ENCODE measurements at places on chromosomes 1 and 21.

- no peak for DNase-seq
Measured at GRCh38 chr1:24438423-24438901, 22.9 kb downstream of the NIPAL3 start.

DNA sequence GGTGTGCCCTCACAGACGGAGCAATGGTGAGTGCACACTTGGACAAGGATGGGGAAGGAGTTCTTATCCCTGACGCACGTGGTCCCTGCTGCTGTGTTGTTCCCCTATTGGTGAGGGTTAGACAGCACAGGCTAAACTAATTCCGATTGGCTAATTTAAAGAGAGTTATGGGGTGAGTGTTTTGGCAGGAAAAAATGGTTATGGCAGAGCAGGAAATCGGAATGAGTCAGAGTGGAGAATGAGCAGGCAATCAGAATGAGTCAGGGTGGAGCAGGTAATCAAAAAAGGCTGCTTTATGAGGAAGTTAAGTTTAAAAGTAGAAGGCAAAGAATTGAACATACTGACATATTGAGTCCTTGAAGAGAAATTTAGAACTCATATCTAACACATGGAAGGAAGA, 100.5 kb downstream of the NGF start:
- DNase-seq: no peak

- DNase-seq: no peak
Measured at GRCh38 chr21:46325073-46325912, 1.3 kb downstream of the PCNT start.

- no peak for DNase-seq
Measured at GRCh38 chr1:177219554-177220458, 49.0 kb downstream of the BRINP2 start.

DNA sequence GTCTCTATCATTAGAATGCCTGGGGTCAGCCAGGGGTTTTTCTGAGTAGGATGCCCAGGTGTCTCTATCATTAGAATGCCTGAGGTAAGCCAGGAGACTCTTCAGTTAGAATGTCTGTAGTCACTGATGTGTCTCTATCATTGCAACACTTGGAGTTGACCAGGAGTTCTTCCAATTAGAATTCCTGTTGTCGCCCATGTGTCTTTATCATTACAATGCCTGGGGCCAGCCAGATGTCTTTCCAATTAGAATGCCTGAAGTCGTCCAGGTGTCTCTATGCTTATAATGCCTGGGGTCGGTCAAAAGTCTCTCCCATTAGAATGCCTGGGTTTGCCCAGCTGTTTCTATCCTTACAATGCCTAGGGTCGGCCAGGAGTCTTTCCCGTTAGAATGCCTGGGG, 55.8 kb downstream of the RNF187 start:
- DNase-seq: no peak

- DNase-seq: no peak
Measured at GRCh38 chr1:209095627-209096595, 487.6 kb upstream of the CAMK1G start.

DNA sequence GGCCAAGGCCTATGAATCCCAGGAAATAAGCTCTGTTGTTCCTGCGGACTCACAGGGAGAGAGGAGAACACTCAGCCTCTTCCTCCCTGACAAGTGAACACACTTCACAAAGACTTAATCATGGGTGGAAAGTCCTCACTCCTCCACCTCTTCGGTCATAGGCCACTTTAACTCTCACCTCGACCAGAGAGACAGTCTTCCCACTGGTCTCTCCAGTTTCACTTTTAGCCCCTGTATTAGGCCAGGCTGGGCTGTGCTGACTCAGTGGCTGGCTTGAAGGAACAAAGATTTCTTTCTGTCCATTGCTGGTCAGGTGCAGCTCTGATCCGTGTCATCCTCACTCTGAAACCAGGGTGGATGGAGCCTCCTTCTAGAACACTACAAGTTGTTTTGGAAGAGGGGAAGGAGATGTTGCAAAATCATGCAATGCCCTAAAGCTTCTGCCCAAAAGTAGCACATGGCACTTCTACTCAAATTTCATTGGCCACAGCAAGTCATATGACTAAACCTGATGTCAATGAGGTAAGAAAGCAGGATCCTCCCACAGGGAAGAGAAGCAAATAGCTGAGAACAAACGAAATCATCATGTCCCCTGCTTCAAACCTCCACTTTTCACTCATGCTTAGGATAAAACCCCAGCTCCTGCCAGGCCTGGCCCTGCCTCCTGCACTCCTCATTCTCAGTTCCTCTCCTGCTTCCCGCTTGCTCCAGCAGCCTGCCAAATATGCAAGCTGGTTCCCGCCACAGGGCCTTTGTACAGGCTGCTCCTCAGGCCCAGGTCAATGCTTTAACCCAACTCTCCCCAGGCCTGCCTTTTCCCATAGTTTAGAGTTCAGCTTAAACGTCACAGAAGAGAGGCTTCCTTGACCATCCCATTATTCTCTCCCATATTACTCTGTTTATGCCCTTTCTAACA, 150.5 kb upstream of the RUNX3 start:
- no peak for DNase-seq

DNA sequence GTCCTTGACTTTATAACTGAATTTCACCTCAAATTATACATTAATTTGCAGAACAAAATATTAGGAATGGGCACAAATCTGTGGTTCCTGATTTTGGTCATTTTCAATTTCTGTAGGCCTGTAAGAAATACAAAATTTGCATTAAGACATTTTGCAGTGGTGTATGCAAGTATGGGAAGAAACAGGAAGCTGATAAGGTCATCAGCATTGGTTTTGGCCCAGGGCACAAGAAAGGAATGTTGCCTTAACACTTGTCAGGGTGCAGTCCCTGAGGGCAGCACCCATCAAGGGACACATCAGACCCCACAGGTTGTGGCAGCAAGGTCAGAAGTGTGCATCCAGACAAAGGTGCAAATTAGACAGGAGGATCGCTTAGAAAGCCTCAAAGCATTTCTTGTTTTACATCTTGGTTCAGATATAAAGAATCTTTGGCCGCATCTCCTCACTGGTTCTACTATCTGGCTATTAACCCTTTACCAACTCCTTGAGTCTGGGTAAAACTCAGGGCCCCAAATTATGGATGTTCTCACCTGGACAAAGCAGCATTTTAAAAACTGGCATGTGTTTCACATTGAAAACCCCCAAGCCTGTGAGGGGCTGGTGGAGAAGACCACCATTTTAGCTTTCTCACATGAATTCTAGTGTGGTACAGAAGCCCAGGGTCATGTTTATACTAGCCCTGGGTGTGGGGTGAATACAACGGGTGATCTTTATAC, 182.4 kb downstream of the CDC7 start:
- DNase-seq: no peak

DNA sequence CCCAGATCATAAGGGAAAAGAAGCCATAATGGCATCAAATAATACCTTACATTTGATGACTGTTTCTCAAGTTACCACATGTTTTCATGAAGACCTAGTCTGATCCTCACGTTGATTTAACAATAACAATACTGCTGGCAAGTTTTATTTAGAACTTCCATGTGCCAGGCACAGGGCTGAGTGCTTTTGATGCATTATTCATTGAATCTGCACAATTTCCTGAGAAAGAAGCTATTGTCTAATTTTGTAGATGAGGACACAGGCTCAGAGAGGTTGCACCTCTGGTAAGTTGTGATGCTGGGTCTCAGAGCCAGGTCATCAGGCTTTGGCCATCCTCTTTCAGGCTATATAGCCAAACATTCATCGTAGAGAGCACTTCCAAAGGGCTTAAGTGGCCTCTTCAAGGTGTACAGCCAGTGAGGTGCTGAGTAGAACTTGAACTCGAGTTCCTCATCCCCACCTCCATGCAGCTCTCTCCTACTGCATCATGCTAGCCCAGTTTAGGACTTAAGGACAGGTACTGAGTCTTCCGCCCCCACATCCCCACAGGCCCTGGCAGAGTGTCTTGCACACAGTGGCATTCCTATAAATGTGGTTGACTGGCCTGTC, 8.3 kb upstream of the PEF1 start:
- DNase-seq: no peak

GRCh38 chr1:6918186-6918924, 133.1 kb downstream of the CAMTA1 start:
- DNase-seq: no peak

GRCh38 chr1:244186372-244186771, 135.3 kb downstream of the ZBTB18 start:
- no peak for DNase-seq

DNA sequence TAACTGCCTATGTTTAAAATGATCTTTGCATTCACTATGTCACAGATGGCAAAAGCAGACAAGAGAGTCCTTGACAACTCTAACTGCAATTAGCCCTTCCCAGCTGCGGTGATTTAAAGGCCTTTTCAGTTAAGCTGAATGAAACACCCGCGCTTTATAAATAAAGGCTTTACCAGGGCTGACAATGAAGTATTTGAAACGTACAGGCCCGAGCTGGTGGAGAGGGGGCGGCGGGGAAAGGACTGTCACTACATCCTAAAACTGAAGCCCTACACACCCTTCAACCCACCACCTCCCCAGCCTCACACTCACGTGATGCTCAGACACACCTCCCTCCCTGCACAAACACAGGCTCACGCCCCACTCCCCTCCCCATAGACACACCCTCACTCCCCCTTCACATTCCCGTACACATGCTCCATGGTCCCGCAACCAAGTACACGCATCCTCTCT, 45.5 kb downstream of the GRIK3 start:
- peak; percentile 29 for DNase-seq

DNA sequence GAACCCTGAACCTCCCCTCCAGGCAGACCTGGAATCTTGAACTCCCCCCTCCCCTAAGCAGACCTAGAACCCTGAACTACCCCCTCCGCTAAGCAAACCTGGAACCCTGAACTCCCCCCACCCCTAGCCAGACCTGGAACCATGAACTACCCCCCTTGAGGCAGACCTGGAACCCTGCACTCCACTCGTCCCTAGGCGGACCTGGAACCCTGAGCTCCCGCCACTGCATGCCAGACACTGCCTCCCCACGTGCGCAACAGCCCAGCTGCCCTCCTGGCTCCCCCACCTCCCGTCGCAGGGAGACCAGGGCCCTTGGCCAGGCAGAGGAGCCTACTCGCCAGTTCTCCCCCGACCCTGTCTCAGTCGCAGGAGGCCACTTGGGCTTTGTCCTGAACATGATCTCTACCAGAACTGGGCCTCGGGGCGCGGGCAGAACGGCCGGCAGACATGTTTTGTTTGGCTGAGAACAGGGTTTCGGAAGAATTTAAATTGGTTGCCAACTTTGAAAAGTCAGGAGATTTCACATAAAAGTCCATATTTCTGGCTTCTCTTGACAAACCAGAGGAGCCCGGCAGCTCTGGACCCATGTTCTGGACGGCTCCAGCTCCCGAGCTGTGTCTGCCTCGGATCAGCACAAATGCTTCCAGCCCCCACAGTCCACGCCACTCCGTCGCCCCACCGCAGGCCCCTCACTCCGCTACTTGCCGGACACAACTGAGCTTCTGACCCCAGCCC, 9.2 kb upstream of the PLEKHG5 start:
- no peak for DNase-seq

DNA sequence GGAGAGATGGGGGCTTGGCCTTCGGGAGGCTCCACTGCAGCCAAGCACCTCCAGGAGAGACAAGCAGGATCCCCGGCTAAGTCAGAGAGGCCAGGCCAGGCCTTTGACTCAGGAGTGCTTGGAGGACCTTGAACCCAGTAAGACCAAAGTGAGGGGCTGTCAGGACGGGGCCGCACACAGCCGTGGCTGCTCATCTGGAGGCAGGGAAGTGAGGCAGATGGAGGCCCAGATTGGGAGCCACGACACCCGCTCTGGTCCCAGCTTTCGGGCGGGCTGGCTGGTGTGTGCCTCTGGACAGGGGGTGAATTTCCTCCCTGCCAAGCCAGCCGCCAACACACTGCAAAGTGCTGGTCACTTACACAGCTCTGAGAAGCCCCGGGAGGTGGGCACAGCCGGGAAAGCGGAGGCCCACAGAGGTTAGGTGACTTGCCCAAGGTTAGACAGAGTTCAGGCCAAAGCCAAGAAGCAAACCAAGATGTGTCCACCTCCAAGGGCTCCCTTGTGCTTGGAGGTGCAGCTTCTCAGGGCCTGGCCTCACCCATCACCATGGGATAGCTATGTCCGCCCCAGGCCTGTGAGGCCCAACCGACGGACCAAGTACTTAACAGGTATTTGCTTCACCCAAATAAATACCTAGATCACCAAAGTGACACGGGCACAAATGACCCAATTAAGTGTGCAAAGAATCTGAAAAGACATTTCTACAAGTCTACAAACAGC, 58.3 kb downstream of the CHD5 start:
- DNase-seq: no peak

GRCh38 chr1:92096317-92096716, 16.2 kb downstream of the BTBD8 start:
- DNase-seq: no peak

Measured in NCI-H1436 treated with DMSO at 0.1 percent for 48 hours (cell line).